K562 (cell line): ENCODE measurements at places on chromosomes 11 and 22.

DNA sequence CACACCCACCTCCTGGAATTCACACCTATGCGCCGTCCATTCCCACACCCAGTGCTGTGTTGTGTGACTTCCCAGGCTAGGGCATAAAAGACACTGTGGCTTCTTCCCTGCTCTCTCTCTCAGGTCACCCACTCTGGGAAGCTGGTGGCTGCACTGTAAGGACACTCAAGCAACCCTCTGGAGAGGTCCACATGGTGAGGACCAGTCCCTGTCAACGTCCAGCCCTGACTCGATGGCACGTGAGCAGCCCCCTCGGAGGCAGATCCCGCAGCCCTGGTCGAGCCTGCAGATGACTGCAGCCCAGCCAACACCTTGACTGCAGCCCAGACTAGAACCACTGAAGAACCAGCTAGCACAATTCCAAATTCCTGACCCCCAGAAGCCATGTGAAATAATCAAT, 16.2 kb downstream of the CBX7 start:
- no peak for DNase-seq

DNA sequence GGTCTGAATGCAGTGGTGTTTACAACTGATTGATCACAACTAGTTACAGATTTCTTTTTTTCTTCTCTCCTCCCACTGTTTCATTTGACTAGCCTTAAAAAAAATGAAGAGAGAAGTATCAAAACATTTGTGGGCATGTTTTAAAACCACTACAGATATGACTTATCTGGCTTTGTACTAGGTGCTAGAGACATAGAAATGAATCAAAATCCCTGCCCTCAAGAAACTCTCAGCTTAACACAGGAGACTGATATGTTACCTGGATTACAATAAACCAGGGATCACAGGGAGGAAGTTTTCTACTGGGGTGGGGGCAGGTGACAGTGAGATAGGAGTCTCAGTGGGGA, 25.2 kb upstream of the CTR9 start:
- DNase-seq = no peak

GRCh38 chr11:16909359-16910035, 104.7 kb downstream of the PLEKHA7 start:
- no peak for DNase-seq

- no peak for DNase-seq
Observed at GRCh38 chr11:14386895-14387480, 28.0 kb upstream of the RRAS2 start.

GRCh38 chr11:17256512-17256911, 20.0 kb upstream of the NUCB2 start:
- no peak for DNase-seq

GRCh38 chr11:60718524-60719316, 5.8 kb upstream of the MS4A18 start:
- DNase-seq = no peak
